ENCODE measurements at places on chromosomes 2 and 18.

DNA sequence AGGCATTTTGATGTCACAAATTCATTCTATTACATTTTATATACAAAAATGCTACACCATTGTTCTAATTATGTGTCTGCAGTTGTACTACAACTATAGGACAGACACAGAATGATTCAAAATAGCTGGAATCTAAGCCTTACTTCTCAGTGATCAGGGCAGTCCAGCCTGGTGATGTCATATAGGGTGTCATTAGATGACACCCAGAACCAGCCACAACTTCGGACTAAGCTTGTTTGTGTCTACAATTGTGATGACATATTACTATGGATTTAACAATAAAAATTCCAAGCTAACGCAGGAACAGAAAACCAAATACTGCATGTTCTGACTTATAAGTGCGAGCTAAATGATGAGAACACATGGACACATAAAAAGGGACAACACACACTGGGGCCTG is 31.0 kb downstream of the M1AP start:
- no peak for DNase-seq

DNA sequence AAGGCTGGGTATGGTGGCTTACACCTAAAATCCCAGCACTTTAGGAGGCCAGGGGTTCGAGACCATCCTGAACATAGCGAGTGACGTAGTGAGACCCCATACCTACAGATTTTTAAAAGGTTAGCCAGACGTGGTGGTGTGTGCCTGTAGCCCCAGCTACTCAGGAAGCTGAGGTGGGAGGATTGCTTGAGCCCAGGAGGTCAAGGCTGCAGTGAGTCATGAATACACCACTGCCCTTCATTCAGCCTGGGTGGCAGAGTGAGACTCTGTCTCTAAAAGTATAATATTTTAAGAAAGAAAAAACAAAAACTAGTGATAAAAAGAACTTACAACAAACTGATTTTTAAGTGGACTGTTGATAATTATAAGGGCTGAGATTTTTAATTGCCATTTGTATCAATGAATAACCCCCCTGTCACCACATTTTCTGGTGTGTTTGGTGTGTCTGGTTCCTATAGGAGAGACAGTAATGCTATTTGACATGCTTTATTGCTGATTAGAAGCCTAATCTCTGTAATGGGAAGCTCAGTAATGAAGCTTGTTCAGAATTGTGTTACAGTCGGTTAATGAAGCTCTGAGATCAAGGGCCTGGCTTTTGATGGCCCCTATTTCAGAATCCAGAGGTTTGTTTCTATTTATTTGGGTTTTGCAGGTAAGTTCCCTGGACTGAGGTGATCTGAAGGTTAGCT is 147.0 kb downstream of the NEDD4L start:
- DNase-seq = no peak

DNA sequence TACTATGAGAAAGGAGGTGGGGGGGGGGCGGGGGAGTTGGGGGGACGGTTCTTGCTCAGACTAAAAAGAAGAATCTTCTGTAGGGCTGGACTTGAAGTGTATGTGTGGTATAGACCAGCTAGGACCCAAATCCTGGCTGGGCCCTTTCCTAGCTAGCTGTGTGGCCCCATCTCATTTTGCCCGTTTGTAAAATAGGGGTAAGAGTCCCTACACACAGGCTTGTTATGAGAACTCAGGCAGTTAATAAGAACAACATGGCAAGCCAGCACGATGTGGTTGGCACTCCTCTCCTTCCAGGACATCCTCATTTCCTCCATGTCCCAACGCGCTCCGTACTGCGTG is 1.1 kb downstream of the EVA1A start:
- DNase-seq = no peak

- DNase-seq = no peak
Observed at GRCh38 chr2:129301431-129301913, 678.0 kb upstream of the RAB6C start.

DNA sequence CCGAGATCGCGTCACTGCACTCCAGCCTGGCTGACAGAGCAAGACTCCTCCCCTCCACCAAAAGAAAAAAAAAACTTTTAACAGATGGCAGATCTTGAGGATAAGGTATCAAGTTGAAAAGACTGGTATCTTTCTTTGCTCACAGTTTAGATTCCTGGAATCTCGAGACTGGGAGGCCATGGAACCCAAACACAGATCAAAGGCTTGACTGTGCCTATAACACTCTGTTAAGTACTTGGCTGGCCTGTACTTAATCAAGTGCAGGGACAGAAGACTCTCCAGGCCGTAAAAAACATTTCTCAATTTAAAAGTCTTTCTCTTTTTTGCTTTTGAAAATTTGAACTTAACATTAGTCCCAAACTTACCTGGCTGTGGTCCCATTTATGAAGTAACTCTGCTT is 107.1 kb upstream of the ZNF516 start:
- DNase-seq = peak; percentile 80

DNA sequence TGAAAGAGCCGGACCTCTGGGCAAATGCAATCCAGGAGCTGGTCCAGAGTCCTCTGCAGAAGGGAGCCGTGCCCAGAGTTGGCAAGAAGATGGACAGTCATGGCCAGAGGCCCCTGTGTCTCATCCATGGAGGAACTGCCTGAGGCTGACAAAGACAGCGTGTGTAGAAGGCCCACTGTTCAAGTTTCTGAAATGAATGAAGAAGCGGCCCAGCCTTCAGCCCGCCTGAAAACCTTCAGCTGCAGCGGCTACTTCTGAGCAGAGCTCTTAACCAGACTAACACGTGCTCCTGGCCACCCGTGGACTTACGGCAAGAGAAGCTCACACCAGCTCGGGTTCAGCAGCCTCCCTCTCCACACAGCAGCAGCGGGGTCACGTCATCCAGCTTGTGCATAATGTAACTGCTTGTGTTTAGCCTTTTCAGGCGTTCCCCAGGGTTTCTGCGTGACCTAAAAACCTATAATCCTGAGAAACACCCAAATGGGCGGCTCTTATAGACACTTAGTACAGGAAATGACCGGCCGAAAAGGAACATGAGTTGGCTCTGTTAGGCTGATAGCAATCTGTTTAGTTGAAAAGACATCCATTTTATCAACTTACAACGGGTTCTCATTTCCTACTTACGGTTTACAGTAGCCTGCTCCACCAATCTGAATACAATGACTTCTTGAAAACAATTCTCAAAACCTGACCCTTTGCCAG is at the start of gene FAM124B:
Gene FAM124B, minus strand, starts transcription at position 467 of the 702 bp plus-strand sequence. Its CDS starts 339 bp downstream, at position 128.
- DNase-seq = no peak

DNA sequence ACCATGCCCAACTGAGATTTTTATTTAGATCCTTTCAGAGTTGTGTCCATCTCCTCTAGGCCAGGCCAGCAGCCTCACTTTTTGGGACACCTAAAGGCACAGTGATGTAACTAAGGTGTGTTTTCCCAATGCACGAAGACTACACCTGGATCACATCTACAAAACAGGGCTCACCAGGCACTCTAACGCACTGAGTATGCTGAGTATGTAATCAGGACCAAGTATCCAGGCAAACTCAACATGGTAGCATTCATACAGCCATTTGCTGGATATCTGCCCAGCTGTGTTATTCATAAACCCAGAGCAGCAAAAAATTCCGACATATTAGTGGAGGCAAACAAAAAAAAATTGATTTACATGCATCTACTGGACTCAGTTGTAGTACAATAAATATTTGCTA is 33.8 kb downstream of the LPIN2 start:
- DNase-seq = no peak

DNA sequence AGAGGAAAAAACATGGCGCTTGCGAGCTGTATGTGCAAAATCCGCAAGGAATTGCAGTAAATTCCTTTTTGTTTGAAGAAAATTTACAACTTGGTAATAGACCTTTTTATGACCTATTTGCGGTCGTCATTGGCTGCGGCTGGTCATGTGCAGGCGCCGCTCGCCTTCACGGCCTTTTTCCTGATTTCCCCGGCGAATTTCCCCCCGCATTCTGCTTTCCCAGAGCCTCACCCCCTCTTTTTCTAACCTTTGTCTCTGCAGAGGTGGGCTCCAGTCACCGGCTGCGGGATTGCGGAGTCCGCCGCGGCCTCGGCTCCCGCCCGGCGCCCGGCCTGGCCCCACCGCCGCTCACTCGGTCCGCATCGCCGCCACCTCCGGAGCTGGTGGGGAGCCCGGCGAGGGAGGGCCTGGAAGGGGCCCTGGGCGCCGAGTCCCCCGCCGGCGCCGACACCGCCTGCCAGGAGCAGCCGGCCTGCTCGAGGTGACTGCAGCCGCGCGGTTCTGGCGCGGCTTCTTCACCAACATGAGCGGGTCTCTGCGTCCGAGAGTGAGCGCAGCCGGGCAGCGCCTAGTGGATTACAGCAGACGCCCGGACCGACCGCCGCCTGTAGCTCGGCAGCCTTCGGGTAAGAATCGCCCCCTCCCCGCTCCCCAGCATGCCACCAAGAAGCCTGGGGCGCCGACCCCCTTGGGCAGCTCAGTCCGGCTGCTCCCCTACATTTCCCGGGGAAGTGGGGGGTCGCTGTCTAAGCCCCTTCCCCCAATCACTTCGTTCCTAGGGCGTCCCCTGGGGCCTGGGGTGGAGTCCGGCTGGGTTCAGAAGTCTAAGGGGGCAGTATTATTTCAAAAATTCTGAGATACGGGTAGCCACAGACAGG is 7.1 kb downstream of the HOXD8 start:
- DNase-seq = peak; percentile 36

DNA sequence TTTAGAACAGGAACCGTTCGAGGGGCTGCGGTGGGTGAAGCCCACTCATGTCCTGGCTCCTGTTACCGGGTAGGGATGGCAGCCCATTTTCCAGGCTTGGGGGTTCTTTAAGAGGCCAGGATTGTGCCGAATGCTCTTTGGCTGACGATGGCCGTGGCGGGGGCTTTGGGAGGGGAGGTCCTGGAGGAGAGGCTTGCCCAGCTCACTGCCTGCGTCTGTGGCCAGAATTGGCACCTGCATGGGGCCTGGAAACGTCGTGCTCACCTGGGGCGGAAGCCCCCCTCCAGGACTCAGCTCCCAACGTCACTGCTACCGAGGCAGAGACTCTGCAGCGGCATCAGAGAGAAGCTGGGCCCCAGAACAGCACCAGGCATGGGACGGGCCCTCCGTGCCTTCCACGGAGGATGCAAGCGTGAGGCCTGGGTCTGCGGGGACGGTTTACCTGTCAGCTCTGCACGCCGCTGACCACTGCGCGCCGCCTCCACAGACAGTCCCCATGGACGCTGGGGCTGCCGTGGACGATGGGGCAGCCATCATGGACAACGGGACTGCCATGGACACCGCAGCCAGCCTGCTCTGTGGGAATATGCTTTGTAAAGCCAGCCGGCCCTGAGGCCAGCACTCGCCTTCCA is 82.9 kb downstream of the NFATC1 start:
- no peak for DNase-seq

GRCh38 chr2:236557306-236558030 is 12.2 kb upstream of the ACKR3 start:
- no peak for DNase-seq

GRCh38 chr2:62304429-62305417 is 108.8 kb downstream of the B3GNT2 start:
- no peak for DNase-seq

- DNase-seq = no peak
Observed at GRCh38 chr2:70515938-70516337, 37.7 kb downstream of the TGFA start.

DNA sequence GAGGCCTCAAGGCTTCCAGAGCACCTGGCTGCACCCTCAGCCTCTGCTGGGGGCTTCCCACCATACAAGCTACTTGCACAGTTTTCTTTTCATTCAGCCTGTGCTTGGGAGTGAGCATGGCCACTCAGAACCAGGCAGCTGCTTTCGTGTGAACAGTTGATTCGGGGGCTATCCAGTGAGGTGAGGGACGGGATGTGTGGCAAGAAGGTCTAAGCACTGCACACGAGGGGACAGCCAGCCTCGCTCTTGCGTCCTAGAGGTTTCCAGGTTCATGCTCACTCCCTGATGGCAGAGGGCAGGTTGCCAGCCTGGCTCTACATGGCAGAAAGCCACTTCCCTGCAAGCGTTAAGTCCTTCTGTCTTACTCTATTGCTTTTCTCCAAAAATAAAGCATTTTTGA is 146.2 kb downstream of the MBP start:
- no peak for DNase-seq

DNA sequence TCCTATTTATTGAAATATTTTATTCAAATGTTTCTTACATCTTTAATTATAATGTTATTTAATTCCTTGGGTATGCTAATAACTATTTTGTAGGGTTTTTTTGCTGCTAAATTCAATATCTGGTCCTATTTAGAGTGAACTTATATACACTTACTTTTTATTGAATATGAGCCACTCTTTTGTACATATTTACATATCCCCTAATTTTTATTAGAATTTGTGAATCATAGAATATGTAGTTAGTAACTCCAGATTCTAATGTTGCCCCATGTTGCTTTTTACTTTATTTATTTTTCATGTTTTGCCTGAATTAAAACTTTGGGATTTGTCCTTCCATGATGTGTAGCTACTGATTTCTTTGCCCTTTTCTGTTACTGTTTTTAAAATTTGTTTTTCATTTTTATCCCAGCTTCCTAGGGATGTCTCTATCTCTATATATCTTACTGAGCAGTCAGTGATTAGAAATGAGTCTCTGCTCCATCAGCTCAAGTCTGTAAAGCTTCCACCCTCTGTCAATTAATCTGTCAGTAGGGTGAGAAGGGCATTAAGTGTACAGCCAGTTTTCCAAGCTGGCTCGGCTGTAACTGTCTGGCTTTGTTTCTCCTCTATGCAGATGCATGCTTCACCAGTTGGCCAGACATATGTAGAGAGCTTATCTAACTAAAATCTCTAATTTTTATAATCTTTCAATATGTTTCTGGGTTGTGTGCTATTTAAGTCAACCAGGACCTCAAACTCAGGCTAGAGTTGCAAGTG is 256.9 kb downstream of the CDH19 start:
- DNase-seq = peak; percentile 91

DNA sequence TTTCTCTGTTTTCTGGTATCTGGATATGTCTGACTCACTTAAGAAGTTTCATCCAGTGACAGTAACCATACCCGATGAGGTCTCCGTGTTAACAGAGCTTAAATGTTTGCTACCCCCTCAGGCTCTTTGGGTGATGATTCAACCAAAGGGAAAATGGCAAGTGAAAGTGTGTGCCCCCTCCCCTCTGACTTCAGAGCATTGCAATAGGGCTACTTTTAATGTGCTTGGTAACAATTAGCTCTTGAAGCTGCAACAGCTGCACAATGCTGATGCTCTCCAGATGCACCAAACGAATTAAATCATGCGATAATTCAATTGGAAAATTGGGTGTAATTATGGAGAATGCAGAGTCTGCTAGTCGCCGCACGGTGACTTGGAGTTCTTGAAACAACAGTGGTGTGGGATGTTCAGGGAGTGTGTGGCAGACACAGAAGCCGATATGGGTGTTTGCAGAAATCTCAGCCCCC is 270.7 kb downstream of the ALK start:
- no peak for DNase-seq

- no peak for DNase-seq
Observed at GRCh38 chr2:37892436-37893114, 32.5 kb upstream of the RMDN2 start.

GRCh38 chr2:55115761-55116597 is 65.7 kb upstream of the RTN4 start:
- no peak for DNase-seq

GRCh38 chr2:57199663-57200062 is 846.9 kb upstream of the VRK2 start:
- DNase-seq = no peak

GRCh38 chr2:207881902-207882301 is 112.2 kb upstream of the FZD5 start:
- DNase-seq = no peak

GRCh38 chr18:31162825-31163435 is at the start of gene DSC1:
TSS of gene DSC1 (minus strand) at chr18:31162856. CDS start at chr18:31162594, 262 bp downstream.
- DNase-seq = no peak

- DNase-seq = no peak
Observed at GRCh38 chr2:139080244-139080643, 300.1 kb upstream of the NXPH2 start.

- DNase-seq = no peak
Observed at GRCh38 chr2:40680547-40680946, 228.7 kb upstream of the SLC8A1 start.

Measured in NCI-H524 (cell line).